ENCODE measurements at places on chromosomes 4 and X.

DNA sequence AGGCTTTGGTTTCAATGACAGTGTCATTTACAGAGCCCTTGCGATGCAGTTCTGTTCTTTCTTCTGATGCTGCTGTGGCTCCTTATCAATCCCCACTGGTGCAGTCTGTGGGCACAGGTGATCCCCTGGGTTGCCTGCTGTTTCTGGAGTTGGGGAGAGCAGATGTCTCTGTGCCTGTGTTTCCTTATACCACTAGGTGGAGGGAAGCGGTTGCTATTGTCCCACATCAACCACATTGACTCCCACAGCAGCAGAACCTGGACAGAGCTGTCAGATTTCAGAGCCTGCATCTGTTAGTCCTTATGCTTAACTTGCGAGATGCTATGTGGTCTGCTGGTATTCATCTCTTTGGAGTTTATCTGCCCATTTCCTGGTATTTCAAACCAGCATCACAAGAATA, 57.7 kb downstream of the NEIL3 start:
- no peak for DNase-seq

GRCh38 chr4:38009421-38009820, 49.2 kb downstream of the PTTG2 start:
- DNase-seq, result no peak

DNA sequence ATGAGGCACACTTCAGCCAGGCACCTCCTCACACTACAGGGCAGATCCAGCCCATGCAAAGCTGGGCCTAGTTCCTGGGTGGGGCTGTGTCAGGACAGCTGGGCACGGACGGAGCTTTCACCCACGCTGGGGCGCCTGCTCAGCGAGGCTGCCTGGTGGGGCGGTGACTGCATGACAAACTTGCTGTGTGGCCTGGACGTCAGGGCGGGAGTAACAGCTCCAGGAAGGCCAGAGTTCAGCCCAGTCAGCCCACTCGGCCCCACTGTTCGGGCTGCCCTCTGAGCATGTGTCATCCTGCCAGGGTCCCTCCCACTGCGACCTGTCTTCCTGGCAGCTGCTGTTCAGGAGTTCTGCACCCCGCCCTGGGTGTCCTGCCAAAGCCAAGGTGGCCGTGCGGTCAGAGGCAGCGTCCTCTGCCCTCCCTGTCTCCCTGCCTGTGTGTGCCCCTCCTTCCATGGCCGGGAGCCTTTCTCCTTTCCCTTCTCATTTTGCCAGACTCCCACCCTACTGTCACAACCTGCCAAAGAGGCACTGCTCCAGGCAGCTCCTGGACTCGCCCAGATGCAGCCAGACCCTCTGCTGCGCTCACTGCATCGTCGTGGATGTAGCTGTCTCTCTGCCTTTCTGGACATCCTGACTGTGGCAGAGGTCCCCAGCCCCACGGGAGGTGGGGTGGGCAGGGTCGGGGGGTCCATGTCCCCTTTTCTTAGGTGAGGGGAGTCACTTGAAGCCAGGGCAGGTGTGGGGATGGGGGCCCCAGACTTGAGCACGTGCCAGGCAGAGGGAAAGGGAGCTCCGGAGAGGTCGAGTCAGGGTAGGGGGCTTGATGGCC, 33.0 kb upstream of the KIAA0232 start:
- no peak for DNase-seq

- DNase-seq, result no peak
Observed at GRCh38 chrX:30627818-30628652, 25.2 kb upstream of the GK start.

- no peak for DNase-seq
Observed at GRCh38 chr4:48028696-48029095, 12.1 kb downstream of the NIPAL1 start.

GRCh38 chr4:184104419-184105101, 113.1 kb downstream of the ENPP6 start:
- no peak for DNase-seq

DNA sequence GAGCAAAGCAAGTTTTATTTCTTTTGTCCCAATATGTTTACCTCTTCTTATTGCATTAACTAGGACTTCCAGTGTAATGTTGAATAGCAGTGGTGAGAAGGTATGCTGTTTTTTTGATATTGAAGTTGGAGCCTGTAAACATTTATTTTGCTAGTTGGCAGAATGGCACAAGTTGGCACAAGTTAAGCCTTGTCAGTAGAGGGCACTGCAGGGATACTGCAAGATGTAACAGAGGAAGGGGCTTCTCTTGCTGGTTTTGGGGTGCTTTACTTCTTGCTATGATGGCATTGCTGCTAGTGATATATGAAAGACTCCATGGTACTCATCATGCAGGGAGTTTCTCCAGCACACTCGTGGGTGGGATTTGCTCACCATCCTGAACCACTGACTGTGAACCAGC, 327.3 kb upstream of the ARX start:
- no peak for DNase-seq

DNA sequence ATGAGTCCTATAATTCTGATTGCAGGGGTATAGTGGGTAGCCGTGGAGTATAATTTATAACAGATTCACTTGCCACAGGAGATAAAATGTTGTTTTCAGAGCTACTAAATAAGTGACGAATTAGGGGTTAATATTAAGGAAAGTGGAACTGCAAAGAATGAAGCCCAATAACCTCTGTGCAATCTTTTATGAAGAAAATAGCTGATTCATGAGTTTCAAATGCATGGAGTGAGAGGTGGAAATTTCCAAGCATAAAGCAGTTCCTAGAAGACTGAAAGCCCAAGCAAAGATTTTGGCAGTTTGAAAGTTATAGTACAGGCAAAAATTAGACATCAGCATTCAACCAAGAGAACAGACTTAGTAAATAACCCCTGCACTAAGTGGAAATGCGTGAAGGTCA, 1782.4 kb upstream of the PCDH10 start:
- no peak for DNase-seq

DNA sequence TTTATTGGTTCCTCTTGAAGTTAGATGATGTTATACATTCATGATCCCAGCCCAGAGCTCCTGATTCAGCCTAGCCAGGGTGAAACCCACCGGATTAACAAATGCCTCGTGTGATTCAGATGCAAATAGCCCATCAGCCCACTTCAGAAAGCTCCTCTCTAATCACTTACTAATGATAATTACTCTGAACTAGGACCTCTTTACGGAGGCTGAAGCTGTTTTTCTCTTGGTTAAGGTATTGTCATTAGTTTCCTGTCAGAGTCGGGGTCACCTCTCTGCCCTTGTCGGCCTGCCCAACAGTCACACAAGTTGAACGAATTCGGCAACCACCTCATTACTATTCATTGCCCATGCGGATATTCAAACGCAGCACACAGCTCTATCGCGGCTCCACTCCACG, 36.6 kb downstream of the ZFP42 start:
- DNase-seq, result no peak

GRCh38 chrX:15495801-15496200, 2.7 kb upstream of the PIR start:
- DNase-seq, result no peak
